ENCODE measurements at places on chromosomes 7 and 10.
A peak's percentile ranks its signal among the peaks of the same experiment; 100 is the strongest.

GRCh38 chr10:43206391-43207235 lies 60.3 kb downstream of the RASGEF1A start:
- DNase-seq = no peak

DNA sequence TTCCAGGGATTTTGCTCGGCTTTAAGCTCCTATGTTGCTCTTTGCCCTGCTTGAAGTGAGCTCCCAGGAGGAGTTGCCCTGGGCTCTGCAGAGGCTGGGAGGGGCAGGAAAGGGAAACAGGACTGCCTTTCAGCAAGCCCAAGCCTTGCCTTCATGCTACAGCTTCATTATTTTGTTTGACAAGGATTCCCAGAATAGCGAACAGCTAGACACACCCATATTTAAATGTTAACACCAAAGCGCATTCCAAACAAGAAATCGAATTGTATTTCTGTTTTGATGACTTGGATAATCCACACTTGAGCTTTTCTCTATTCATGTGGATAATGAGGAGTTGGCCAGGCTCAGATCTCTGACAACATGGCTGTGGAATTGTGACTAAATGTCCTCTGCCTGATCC lies 6.3 kb downstream of the KIAA1217 start:
- DNase-seq = no peak

DNA sequence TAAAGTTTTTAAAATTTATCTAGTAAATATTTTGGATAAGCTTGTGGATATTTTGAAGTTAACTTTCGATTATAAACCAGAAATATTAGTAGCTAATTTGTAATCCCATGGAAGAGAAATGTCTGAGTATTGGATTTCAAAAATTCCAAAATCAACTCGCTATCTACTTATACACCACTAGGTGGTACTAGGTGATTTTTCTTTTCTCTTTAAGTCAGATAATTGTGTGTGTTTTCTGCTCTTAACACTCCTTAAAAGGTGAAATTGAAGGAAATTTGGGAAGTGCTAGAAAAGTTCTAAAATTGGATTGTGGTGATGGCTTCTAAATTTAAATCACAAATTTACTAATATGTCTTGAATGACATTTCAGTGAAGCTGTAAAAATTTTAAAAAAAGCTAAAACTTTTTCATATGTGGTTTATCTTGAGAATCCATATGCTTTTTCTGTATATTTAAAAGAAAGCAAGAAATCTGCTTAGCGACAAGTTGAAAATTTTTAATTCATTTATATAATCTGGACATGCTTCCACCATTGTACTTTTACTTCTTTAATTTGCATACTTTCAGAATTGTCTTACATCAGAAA lies 90.2 kb downstream of the IPMK start:
- no peak for DNase-seq

- peak; percentile 3 for DNase-seq
These were observed 31.6 kb downstream of the TRIM8 start for GRCh38 chr10:102675666-102676533.

DNA sequence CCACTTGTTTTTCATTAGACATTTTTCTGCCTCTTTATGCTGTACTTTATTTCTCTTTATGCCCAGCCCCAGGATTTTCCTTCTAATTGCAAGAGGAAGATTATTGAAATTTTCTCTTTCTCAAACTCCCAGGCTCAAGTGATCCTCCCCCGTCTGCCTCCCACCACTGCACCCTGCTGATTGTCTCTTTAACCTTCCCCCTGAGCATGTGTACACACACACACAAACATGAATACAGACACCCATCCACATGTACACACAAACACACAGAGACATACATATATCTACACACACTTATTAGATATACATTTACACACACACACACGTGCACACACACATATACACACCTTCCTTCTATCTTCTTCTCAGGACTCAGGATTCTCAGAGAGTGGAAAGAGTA lies 37.3 kb upstream of the MAP3K8 start:
- DNase-seq = no peak

DNA sequence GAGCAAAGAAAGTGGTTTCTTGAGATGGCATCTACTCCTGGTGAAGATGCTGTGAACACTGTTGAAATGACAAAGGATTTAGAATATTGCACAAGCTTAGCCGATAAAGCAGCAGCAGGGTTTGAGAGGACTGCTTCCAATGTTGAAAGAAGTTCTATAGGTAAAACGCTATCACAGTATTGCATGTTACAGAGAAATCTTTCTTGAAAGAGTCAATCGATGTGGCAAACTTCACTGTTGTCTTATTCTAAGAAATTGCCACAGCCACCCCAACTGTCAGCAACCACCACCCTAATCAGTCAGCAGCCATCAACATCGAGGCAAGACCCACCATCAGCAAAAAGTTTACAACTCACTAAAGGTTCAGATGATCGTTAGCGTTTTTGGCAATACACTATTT lies 59.9 kb downstream of the SLC29A4 start:
- no peak for DNase-seq

DNA sequence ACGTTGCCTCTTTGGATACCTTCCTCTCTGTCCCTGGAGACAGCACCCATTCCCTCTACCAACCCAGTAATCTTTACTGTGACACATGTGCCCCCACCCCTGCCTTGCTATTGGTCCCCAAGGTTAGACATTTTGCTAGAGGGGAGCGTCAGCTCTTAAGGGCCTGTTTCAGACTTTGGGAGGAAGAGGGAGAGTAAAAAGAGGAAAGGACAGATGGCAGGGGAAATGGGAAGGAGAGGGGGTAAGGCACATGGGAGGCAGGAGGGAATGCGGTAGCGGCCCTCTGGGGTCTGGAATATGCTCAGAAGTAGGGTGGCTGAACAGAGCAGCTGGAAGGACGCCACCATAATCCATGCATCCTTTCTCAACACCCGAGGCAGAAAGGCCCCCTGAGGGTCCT lies 12.2 kb downstream of the BLNK start:
- DNase-seq = no peak

DNA sequence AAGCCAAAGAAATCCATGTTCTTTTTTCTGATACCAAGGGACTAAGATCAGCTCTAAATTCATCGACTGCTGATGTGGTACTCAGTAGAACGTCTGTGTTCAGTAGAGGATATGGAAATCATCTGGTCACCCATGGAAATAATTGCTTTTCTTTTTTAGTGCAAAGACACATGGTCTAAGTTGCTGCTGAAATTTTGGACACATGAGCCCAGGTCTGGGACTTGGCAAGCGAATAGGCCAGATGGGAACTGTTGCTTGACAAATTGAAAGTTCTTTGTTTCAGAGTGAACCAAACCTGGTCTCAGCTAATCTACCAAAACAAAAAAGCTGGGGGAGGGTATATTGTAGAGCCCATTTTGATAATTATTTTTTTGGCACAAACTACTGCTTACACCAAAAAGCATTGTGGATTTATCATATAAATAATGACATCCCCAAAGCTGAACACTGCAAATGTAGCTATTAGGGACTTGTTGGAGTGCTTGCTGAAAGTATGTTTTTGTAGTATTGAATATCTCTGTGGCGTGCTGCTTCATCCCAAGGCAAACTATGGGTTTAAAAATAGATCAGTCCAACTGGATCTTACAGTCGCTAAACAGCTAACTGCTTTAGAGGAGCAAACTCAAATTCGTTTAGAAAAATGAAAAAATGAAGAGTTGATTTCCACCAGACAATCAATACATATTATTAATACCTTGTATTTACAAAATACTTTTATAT lies 144.7 kb downstream of the TRIL start:
- peak; percentile 48 for DNase-seq

DNA sequence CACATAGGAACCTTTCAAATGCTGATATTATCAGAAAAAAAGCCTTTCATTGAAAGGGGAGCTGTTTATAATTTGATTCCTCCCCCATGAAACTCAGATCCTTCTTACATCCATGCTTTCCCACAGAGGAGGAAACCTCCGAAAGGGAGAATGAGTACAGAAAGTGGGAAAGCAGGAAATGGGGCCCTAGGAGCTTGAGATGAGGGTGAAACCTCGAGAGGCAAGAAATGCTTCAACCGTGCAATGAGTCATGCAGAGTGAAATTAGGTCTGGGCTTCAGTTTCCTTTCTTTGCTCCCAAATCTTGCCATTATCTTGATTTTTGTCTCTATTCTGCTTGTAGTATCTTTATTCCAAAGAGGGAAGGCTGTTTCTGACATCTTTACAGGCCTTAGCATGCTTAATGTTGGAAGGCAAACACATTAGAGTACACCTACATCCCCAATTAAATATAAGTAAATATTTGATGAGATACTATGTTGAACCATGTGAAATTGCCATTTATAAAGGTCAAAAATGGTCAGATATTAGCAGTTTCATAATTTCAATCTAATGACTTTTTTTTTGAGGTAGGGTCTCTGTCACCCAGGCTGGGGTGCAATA lies 79.1 kb downstream of the NAMPT start:
- DNase-seq = no peak

DNA sequence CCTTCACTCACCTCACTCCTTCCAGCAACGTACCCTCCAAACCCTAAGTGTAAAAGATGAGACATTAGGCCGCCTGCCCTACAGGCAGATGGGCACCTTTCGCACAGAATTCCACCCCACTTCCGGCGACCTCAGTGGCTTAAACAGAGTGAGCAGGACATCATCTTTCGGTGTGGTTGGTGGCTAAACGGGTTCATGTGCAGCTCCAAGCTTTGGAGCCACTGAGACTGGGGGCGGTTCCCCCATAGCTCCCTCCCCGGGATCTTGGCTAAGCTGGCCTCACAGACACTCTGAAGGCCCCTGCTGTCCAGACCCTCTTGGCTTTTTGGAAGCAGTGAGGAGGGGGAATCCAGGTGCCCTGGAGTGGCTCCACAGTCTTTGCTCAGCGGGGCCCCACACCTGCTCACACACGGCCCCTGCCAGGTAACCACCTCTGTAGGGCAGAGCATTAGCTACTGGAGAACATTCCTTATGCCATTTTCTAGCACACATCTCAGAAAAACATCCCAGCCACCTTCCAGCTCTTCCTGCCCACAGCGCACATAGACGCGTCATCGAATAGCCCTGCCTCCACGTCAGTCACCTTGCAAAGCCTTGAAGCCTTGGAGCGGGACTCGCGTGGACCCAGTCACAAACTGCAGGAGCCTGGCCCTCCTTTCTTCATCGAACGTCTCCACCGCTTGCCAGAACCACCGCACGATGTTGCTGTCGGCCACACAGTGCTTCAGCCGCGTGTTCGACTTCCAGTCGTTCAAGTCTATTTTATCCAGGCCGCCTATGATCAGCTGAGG lies 108.8 kb downstream of the SMURF1 start:
- no peak for DNase-seq

GRCh38 chr7:117755136-117755535 lies 118.1 kb downstream of the CTTNBP2 start:
- DNase-seq = no peak

DNA sequence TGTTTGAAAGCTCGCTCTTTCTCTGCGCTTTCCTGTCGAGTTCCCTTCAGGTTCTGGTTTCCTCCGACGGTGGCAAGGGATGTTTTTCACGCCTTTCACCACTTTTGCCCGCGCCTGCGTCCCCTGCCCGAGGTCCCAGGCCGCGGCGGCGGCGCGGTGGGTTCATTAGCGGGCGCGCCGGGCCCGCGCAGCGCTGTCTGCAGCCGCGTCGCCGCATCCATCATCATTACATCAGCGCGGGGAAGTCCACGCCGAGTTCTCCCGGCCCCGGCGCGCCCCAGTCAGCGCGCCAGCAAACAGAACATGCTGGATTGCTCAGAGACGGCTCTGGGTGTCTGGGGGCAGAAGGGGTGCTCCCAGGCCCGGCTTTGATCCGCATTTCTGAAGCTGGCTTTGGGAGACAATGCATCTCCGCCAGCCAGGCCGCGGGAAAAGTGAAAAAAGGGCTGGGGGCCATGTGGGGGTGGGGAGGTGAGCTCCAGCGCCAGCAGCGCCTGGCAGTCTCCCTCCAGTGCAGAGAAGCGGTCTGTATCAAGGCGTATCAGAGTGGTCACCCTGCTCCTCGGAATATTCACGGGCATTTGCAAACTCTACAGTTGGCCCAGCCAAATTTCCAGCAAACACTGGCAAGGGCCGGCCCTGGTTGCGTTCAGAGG lies 8.9 kb downstream of the GLI3 start:
- DNase-seq = no peak

DNA sequence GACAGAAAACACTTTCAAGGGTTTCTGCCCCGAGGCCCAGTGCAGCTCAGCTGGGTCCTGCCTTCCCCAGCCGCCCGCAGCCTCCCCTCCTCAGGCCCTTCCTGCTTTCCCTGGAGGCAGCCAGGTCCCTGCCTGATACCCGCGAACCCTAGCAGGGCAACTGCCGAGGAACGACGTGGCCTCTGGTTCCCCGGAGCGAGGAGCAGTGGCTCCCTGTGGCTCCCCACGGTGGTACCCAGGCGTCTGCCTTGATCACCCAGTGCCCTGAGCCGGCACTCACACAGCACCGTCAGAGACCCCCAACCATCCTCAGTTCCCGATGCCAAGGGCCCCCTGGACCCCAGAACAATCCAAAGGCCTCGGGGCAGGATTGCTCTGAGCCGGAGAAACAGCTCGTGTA lies 58.3 kb downstream of the CFAP46 start:
- no peak for DNase-seq

- no peak for DNase-seq
These were observed 473.5 kb upstream of the AKR1E2 start for GRCh38 chr10:4352414-4352961.
